ENCODE measurements at places on chromosomes 7 and 10.

DNA sequence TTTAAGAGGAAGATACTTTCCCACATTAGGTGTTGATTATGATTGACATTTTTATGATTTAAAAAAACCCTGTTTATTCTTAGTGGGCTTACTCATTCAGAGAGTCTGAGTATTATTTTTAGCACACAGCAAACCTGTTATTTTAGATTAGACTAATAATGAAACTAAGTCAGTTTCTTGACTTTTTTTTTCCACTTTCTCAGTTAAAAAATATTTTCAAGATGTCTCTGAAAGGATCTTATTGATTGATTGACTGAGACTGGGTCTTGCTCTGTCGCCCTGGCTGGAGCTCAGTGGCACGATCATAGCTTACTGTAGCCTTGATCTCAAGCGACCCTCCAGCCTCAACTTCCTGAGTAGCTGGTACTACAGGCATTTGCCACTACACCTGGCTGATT lies 20.4 kb upstream of the INPP5F start:
- DNase-seq = no peak

- no peak for DNase-seq
These were observed 3.3 kb upstream of the ZNF746 start for GRCh38 chr7:149500910-149501309.

DNA sequence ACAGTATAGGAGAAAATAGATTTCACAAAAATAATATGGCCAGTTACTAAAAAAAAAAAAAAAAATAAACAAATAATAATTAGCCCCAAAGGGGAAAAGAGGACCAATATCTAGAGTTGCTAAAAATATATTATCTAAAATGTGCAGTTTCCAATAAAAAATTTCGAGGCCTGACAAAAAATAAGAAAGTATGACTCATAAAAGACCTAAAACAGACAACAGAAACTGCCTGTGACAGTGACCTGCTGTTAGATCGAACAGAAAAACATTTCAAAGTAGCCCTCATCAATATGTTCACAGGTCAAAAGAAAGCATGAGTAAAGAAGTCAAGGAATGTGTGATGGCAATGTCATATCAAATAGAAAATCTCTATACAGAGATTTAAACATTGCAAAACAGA lies 11.8 kb upstream of the TSPAN12 start:
- DNase-seq = no peak

DNA sequence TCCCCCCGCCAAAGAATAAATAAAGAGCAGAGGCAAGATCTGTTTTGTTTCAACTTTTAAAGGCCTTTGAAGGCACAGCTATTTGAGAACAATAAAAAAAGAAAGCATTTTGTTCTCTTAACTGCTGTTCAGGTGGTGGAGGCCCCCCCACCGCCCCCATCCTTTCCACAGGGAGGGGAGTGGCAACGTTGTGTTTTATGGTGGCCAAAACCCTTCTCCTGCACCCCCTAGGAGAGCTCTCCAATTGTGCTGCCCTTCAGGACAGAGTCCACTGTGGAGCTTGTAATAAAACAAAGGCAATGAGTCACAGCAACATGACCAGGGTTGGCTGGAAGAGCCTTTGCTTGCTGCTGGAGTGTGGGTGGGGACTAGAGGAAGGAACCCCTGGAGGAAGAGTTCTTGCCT lies 987.9 kb downstream of the KCNMA1 start:
- DNase-seq = no peak

DNA sequence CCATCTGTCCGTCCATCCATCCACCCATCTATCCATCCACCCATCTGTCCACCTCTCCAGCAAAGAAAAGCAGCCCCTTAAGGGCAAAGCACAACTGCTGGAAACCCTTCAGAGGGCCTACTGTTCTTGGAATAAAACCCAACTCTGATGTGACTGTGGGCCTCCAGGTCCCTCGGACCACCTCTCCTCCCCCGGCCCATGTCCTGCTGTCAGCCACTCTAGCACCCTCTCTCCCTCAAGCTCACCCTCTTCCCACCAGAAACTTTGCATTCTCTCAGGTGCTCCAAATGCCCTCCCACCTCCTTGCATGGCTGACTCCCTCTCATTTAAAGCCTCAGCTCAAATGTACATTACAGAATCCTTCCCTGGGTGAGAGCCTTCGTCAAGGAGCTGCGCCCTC lies 110.3 kb downstream of the ARHGAP22 start:
- no peak for DNase-seq

GRCh38 chr7:69762821-69763352 lies 164.6 kb downstream of the AUTS2 start:
- DNase-seq = no peak
